ENCODE measurements at places on chromosomes 2 and 18. TPM values are rescaled to one million over a fixed set of nuclear protein-coding genes. Genes with fewer than 3 reads are reported as not detected.

DNA sequence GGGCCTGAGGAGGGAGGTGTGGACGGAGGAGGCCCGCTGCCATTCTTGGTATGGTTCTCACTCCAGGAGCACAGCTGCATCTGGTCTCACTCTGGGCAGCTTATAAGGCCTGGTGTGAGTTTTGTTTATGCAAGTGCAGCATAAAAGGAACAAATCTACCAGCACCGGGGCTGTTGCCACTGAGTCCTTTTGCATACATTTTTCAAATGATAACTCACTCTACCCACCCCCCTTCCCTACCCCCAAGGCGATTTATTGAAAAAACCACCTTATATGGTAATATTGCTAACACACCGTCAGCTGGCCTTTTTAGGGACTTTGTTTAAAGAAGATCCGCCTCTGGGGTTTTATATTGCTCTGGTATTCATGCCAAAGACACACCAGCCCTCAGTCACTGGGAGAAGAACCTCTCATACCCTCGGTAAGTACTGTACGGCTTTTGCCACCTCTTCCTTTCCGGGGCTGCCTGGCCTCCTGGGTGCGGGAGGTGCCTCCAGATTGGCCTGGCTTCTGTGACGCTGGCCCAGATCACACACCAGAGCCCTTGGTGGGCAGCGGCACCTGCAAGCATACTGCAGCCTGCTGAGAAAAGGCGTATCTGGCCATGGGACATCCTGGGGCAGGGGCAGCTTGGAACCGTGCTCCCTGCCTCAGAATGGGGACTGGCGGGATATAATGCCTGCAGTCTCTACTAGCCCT is at the start of gene ACTG2:
Gene ACTG2 (plus strand): TSS at position 378 of the 699 bp plus-strand sequence. CDS start 8,304 bp downstream, outside the sequence.
- DNase-seq, result no peak

DNA sequence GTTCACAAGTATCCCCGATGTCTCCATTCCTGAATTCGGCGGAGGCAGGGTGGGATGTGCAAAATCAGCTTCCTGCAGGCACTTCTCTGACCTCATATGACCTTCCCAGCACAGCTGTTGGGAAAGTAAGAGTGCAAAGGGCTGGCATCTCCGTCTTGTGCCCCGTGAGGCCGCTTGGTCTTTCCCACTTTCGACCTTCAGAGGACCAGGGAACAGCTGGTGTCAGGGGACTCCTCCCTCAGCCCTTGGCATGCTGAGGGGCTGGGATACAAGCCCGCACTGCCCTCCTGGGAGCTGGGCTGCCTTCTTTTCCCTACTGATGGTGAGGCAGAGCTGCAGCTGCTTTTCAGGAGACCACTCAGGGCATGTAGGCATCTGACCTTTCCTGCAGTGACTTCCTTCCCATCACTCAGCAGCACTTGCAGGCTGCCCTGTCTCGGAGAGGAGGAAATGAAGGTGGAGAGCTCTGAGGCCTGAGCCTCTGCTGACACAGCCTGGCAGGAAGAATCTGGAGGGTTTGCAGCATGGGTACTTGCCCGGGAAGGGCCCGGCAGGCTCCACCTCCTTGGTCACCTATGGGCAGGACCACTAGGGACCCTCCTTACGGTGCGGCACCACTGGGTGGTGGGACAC is 277.2 kb upstream of the HS6ST1 start:
- DNase-seq, result no peak

DNA sequence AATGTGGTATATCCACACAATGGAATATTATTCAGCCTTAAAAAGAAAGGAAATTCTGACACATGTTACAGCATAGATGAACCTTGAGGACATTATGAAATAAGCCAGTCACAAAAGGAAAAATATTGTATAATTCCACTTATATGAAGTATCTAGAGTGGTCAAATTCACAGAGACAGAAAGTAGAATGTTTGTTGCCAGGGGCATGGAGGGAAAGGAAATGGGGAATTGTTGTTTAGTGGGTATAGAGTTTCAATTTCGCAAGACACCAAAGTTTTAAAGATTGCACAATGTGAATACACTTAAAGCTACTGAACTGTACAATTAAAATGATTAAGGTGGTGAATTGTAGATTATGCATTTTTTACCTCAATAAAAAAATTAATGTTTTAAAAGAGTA is 92.9 kb downstream of the TXNL1 start:
- DNase-seq, result no peak

- DNase-seq, result no peak
Measured at GRCh38 chr2:238449241-238449640, 22.5 kb downstream of the ASB1 start.

DNA sequence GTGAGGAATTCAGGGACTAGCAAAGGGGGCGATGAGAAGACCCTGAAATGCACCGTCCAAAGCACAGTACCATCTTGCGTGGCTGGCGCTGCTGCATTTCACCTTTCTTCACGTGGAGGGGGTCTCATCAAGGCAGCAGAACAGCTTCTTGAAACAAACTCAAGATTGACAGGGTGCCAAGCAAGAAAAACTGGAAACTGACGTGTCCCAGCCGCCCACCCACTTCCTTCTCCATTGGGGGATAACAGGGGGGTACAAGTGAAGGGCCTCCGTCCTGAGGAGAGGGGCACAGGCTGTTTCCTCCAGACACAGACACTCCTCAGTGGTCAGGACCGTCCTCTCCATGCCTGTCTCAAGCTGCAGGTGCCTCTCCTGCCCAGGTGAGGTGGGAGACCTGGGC is 32.5 kb downstream of the HDAC4 start:
- DNase-seq, result no peak

DNA sequence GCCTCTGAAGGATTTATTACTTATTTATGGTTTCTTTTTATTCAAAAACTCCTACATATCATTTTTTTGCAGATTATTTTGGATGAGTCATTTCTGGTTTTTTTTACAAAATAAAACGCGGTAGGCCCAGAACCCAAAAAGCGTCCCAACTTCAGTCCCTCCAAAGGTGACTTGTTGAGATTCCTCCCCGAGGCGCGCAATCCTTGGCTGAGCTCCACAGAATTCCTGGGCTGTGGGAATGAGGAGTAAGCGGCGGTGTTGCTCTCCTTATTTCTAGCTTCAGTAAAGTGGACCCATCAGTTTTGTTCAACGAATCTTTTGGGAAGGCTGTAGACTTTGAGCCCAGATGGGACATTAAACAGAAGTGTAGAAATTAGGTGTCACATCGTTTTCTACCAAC is 67.0 kb upstream of the RMP24 start:
- DNase-seq, result no peak

DNA sequence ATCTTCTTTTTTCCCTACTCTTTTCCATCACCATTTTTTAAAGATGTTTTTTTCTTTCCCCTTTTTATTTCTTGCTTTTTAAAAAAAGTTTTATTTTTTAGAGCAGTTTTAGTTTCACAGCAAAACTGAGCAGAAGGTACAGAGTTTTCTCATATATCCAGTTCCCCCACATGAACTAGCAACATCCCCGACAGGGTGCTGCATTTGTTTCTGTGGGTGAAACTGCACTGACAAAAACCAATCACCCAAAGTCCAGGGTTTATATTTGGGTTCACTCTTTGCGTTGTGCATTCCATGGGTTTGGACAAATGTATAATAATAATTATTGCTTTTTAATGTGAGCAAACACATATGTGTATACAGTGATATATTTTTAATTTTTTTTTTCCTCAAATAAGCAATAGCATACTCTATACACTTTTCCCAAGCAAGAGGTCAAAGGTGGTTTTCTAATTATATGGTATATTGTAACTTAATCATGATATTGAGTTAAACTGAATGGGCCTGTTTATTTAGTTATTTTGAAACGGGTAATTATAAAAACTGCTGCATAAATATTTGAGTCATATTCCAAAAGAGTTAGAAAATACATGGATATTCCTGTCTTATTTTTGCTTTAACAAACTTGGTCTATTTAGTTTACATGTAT is 50.3 kb downstream of the NCK2 start:
- no peak for DNase-seq

Gene EVX2
- total RNA-seq, result not detected

Gene KYNU
- 1.0 TPM for total RNA-seq

Gene TNS1
- total RNA-seq, result 828 TPM

Gene DYNAP
- not detected for total RNA-seq

Gene BMPR2
- 51.7 TPM for total RNA-seq

Gene UBXN2A
- 18.5 TPM for total RNA-seq

Gene ASB18
- 11.3 TPM for total RNA-seq

Gene GAL3ST2
- total RNA-seq, result not detected

Data from left ventricle myocardium inferior (tissue), 1 donor.